ENCODE measurements at places on chromosomes 13 and 19. TPM values are rescaled to one million over a fixed set of nuclear protein-coding genes. Genes with fewer than 3 reads are reported as not detected.

GRCh38 chr13:110811008-110811720 is 97.7 kb downstream of the ING1 start:
- DNase-seq, result no peak

DNA sequence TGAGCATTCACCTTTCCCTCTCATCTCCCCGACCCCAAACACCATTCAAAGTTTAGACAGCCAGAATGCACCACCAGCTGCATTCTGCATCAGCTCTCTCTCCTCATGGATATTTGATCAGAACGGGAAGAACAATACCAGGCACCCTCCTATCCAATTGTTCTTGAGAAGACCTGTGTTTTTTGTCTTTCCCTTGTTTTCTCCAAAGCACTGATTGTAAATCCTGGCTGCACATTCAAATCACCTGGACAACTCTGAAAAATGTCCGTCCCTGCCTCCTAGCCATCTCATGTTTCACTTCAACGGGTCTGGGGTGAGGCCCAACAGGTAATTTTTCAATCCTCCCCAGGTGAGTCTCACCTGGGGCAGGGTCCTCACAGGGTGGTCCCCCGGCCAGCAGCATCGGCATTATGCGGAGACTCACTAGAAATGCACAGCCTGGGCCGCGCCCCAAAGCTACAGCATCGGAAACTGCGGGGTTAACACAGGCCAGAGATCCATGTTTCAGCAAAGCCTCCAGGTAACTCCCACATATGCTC is 5.5 kb downstream of the IRS2 start:
- no peak for DNase-seq

DNA sequence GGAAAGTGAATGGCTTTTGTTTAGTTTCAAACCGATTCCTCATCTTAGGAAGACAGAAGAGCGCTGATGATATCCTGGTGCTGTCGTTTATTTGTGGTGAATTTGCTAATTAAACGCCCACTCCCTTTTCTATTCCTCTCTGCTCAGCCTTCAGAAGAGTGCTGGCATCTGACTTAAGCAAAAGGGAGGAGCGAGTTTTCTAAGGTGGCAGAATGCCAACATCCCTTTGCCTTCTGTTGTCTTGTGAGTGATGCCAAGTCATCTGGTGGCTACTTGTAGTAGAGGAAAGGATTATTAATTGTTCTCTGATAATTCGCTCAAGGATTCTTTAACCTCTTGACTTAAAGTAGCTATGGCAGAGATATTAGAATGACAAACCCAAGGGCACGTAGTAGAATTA is 68.1 kb downstream of the ERCC5 start:
- no peak for DNase-seq

DNA sequence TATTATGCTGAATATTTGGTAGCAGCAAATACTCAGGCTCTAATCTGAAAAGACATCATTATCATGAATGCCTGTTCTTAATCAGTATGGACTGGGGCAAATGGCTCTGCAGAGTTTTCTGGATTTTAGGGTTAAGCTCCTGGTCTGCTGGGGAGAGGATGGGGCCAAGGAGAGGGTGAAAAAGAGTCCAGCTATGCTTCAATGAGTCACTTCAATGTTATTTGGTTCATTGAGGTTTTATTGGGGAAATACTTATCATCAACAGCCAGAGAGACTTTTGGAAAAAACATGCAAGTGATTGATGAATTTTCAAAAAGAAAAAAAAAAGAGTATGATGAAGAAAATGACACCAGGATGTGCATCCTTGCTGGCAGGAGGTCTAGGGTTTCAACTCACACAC is 278.3 kb downstream of the UQCRFS1 start:
- no peak for DNase-seq

GRCh38 chr13:52925251-52925650 is 76.8 kb upstream of the PCDH8 start:
- no peak for DNase-seq

- DNase-seq, result no peak
These were observed 772 bp downstream of the SIGLEC8 start for GRCh38 chr19:51457351-51458013.

- DNase-seq, result no peak
These were observed 9.2 kb downstream of the PGPEP1 start for GRCh38 chr19:18349524-18350128.

DNA sequence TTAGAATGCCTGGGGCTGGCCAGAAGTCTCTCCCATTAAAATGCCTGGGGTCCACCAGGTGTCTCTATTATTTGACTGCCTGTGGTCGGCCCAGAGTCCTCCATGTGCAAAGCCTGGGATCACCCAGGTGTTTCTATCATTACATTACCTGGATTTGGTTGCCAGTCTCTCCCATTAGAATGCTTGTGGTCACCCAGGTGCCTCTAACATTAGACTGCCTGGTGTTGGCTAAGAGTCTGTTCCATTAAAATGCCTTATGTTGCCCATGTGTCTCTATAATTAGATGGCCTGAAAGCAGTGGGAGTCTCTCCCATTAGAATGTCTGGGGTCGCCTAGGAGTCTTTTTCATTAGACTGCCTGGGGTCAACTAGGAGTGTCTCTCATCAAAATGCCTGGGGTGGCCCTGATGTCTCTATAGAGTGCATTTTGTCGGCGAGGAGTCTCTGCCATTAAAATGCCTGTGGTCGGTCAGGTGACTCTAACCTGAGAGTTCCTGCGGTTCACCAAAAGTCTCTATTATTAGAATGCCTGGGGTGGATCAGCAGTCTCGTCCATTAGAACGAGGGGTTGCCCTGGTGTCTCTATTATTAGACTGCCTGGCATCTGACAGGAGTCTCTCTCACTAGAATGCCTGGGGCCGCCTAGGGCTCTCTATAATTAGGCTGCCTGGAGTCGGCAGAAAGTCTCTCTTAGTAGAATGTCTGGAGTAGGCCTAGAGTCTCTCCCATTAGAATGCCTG is 1540.5 kb downstream of the UQCRFS1 start:
- no peak for DNase-seq

DNA sequence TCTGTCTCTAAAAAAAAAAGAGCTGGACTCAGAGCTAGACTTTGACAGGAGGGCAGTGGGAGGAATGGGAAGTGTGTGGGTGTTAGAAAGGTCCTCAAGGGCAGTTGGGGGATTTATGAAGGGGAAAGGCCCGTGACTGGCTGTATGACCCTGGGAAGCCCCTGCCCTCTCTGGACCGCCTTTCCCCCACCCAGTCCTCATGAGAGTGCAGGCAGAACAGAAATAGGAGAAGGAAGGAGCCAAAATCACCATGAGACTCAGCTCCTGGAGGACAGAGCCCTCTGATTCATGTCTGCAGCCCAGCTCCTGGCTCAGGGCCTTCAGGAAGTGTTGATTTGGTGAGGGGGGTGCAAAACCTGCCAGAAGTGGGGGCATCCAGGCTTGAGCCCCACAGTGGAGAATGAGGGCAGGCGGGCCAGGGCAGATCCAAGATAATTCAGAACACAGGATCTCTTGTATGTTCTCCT is 8.7 kb upstream of the SMG9 start:
- no peak for DNase-seq

- no peak for DNase-seq
These were observed 61.4 kb upstream of the ZNF835 start for GRCh38 chr19:56732976-56733375.

DNA sequence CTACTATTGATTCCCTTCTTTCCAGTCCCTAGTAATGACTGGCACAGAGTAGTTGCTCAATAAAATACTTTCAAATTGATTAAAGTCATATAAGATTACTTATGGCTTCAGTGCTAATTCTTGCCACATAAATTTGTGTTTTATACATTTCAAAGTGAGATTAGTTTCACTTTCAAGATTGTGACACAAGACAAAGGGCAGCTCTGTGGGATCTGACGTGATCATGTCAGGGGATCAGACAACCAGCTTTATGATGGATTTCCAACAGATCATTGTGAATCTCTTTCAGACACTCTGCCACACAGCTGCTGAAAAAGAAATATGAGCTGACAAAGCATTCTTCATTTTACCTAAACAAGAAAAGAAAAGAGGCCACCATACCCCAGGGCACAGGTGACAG is 73.4 kb upstream of the POMP start:
- no peak for DNase-seq

DNA sequence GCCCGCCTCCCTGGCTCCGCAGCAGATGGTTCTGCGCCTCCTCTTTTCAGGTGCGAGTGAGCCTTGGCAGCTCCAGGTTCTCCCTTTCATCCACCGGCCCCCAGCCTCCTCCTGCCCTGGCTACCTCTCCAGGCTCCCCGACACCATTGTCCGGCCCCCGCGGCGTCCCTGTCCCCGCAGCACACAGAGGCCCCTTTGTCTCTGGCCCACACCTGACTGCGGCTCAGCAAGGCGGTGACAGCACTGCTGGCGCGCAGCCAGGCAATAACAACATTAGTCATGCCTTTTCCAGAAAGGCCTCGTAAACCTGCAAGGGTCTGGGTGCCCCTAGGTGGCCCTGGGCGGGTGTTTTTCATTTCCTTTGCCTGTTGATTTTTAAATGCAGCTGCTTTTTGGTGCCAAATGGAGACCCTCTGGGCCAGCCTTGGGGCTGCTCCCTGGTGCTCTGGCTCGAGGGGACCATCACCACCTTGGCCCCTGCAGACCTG is 73.2 kb upstream of the MEDAG start:
- DNase-seq, result no peak

DNA sequence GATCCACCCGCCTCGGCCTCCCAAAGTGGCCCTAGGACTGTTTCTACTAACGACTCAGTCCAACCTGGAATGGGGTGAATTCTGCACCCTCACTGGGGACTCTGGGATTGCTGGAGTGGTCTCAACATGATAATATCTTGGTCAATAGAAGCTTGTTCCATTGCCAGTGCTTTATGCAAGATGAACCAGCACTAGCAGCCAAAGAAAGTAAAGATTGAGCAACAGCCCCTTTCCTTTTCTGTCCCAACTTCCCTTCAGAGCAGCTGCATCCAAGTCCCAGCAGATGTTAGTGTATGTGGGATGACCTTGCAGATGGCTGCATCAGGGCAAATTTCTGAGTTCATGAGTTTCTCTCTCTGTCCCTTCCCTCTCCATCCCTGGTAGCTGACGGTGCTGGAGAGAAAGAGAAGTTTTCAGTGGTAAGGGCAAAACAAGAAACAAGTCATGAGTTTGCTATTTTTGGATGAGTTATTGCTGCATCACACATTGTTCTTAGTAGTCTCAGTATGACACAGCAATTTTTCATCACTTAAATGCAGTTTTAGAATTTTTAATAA is 183.6 kb upstream of the EDNRB start:
- DNase-seq, result no peak

DNA sequence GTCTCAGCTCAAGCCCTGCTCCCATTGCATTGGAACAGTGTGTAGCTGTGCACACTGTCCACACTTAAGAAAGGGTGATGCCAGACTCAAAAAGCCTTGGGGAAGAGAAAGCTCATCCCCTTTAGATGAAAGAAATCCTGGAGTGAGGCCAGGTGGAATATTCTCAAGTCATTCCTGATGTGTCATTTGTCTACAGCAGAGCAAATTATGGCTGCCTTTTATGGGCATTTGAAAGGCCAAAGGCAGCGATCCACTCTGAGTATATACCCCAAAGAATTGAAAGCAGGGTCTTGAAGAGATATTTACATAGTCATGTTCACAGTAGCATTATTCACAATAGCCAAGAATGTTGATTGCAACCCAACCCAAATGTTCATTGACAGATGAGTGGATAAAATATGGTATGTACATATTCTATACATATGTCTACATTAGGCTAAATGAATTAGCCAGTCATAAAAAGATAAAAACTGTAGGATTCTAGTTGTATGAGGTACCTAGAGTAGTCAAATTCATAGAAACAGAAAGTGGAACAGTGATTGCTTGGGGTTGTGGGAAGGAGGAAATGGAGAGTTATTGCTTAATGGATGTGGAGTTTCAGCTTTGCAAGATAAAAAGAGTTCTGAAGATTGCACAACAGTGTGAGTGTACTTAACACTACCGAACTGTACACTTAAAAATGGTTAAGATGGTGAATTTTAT is 214.9 kb downstream of the KCNRG start:
- DNase-seq, result no peak

- DNase-seq, result no peak
These were observed 91.6 kb downstream of the TEX29 start for GRCh38 chr13:111411919-111412650.

DNA sequence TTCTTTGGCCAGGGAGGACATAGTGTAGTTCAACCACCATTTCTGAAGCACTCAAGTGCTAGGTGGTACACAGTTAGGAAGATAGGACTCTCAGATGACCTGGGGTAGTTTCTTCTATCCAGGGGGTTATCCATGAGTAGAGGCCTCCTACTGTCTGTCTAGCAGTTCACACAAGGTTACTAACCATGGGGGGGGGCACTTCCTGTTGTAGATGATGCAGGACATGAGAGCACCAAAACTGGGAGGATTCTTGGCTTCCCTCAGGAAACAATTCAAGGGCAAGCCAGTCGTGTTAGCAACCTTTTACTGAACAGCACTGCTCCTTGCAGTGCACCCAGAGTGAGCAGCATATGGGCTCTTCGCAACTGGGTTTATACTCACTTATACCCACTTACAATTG is 8.9 kb upstream of the TPP2 start:
- no peak for DNase-seq

GRCh38 chr19:14135985-14136508 is 342 bp downstream of the ASF1B start:
- no peak for DNase-seq

- no peak for DNase-seq
These were observed 1.5 kb downstream of the CCDC106 start for GRCh38 chr19:55649268-55650125.

DNA sequence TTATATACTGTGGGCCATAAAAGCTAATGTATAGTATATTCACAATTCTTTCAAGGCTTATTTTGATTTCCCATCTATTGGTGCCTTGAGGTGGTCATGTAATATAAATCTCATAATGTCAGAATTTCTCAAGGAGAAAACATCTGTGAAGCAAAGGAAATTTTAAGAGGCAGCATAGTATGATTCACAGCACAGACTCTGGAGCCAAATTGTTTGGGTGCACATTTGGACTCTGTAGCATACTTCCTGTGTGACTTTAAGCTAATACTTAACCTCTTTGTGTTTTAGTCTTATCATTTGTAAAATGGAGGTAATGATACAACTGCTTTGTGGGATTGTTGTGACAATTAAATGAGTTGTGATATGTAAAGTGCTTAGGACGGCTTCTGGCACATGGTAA is 67.6 kb downstream of the PIBF1 start:
- no peak for DNase-seq

- DNase-seq, result no peak
These were observed 17.7 kb upstream of the CRTC1 start for GRCh38 chr19:18665771-18666202.

DNA sequence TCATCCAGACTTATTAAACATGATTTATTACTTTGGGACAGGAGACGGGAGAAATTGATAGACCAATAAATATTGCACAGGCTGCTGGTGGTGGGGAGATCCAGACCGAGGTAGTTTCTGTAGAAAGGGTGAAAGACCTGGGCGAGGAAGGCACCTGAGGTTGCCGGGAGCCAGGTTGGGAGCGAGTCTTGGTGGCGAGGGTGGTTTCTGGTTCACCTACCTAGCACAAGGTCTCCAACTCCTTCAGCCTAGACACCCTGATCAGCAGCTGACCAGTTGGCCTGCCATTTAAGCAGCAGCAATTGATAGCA is 7.0 kb downstream of the EMP3 start:
- no peak for DNase-seq

GRCh38 chr13:52164989-52165388 is 5.6 kb upstream of the NEK3 start:
- DNase-seq, result no peak

INSL3 gene
- 6.0 TPM for total RNA-seq

MBD3L2 gene
- total RNA-seq, result not detected

RPL21 gene
- total RNA-seq, result 2,245 TPM

RGL3 gene
- total RNA-seq, result 0.50 TPM

PABPC3 gene
- total RNA-seq, result 0.32 TPM

KCTD4 gene
- not detected for total RNA-seq

TTYH1 gene
- 0.26 TPM for total RNA-seq
